Stimulated activated CD4-positive, alpha-beta T cell treated with anti-CD3 and anti-CD28 coated beads, Interleukin-15, amount 100 ng/mL, for 1 hour (primary cell): ENCODE measurements at places on chromosomes 2 and 18.

GRCh38 chr2:59752071-59752470 lies 801.4 kb downstream of the BCL11A start:
- no peak for DNase-seq

DNA sequence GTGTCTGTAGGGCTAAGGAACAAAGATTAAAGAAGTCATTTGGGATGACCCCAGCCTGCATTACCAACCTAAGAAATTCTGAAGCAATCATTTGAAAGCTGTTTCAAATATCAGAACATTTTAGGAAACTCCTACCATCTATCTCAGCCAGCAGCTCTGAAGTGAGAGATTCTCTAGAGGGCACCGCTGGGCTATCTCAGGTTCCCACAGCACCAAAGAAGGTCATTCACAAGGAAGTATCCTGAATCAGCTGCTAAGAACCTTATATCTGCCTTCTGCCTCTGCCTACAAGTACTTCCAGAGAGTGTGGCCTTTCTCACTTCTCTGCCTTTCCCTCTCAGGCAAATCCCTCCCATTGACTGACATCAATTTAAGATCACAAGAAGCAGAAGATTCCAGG lies 13.4 kb upstream of the EVA1A start:
- DNase-seq: no peak

GRCh38 chr2:231666171-231667095 lies 41.9 kb upstream of the PTMA start:
- DNase-seq: no peak

DNA sequence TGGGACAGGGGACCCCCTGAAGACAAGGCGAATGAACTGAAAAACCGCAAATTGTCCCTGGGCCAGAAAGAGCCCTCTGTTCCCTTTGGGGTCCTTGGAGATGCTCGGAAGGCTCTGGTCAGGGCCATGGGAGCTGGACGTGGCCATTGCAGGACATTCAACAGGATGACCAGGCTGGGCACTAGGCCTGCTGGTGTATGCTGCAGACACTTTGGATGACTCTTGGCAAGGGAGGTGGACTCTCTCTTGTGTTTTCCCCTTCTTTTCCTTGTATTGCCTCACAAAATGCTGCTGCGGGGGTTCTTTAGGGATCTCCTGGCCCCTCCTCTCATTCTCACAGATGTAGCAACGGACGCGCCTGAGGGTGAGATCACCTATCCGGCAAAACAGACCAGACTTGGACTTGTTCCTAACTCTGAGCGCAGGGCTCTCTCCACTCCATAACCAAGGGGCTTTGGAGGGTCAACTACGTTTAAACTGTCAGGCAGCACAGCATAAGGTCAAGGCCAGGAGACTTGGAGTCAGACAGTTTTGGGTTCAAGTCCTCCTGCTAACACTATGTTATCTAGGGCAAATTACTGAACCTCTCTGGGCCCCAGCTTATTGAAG lies 41.8 kb upstream of the SH3RF3 start:
- DNase-seq: no peak

DNA sequence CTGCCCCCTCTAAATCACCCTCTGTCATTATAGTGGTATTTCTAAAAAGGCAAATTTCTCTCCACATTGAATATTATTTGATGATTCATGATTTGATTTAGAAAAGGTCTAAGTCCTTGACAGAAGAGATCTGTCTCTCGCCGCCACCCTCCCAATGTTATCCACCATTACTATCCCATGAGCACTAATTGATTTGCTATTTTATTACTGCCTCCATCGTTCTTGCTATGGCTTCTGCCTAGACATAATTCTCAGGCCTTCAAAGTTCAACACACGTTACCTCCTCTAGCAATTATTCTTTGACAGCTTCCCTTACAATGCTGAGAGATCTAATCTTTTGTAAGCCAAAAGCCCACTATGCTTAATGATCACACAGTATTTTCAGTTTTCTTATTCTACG lies 507.0 kb upstream of the CHAC2 start:
- DNase-seq: no peak

- no peak for DNase-seq
These were observed 137.6 kb downstream of the MBD2 start for GRCh38 chr18:54086863-54087262.

DNA sequence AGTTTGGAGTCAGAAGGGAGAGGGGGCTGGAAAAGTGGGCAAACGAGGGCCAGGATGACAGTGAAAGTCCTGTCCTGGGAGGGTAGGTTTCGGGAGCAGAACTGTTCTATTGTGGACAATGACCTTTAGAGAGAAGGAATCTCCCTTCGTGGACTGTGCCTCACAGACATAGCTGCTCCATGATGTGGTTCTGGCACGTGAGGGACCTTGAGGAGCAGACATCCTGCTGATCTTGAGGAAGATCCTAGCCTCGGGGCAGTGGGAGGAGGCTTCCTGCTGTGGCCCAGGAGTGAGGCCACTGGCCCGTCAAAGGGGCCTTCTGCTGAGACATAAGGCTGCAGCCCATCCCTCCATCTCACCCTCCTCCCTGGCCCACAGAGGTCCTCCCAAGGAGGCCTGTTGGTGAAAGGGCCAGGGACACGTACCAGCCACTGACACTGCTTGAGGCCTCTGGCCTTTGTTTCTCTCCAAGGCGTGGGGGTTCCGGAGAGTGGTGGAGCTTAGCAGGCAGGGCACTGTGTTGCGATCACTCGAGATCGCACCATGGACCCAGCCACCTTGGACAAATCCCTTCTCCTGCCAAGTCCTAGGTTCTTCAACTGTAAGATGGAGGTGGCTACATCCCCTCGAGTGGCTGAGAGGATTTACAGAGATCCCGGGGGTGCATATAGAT lies 167.2 kb downstream of the CELF4 start:
- DNase-seq: no peak

GRCh38 chr2:206452750-206453149 lies 9.4 kb downstream of the ADAM23 start:
- no peak for DNase-seq

GRCh38 chr2:55109219-55109891 lies 59.1 kb upstream of the RTN4 start:
- DNase-seq: no peak

GRCh38 chr2:705971-706511 lies 28.8 kb upstream of the TMEM18 start:
- DNase-seq: no peak

DNA sequence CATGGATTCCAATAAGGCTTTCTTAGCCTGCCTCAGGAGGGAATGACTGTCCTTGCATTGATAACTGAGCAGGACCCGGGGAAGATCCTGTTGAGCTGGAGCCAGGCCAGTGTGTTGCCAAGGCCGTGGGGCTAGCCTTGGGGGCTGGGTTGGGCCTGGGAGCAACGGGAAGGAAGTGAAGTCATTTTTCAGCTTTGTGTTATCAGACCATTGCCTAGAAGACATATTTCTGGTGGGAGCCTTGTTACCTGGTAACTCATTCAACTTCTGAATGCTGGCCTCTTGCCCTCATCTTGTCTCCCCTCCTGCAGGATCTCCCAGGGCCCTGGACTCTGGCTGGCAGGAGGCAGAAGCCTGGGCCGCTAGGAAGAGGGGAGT lies 92.7 kb upstream of the MGAT5 start:
- DNase-seq: no peak

- DNase-seq: no peak
These were observed 90.3 kb downstream of the RNF144A start for GRCh38 chr2:7007488-7007845.

- no peak for DNase-seq
These were observed 2.4 kb downstream of the SMAD7 start for GRCh38 chr18:48948112-48949049.

DNA sequence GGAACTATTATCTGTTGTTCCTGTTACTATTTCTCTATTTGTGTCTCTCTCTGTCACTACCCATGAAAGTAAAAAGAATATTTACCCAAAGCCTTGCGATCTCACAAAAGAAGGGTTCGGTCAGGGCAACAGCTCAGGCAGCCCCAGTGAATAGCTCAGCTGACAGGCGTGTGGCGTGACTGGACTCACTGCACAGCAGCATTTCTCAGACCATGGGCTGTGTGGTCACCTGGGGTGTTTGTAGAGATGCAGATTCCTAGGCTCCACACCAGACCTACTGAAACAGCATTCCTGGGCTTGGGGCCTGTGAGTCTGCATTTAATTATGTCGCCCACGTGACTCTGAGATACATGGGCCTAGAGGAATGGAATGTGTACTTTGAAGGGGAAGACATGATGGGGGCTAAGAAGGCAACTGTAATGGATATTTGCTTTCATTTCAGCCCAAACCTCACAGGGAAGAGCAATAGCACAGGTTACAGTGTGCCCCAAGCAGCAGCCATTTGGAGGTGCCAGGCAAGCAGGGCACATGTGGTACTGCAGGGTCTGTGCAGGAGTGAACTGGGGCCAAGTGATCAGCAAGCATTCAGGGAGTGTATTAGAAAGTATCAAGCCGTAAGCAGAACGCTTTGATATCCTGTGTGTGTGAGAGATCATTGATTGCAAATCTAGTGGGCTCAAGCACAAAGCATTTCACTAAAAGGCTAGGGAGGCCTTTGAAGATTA lies 90.4 kb upstream of the RBMS1 start:
- DNase-seq: no peak

DNA sequence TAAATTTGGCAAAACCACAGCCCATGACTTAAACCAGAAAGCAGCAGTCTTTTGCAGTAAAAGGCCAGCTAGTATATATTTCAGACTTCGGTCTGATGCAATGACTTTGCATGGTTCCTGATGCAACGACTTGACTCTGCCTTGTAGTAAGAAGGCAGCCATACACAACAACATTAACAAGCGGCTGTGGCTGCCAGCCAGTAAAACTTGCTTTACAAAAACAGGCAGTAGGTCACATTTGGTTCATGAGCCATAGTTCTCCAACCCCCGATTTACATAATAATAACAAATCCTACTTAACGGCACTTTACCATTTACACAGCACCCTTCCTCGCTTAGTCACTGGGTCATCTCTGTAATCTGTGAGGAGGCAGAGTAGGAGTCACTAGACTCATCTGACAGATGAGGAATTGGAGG lies 410.3 kb downstream of the LRATD1 start:
- no peak for DNase-seq

- no peak for DNase-seq
These were observed 197.7 kb downstream of the MTX2 start for GRCh38 chr2:176466918-176467452.

GRCh38 chr2:182594286-182594685 lies 121.8 kb upstream of the DNAJC10 start:
- no peak for DNase-seq

GRCh38 chr2:167264380-167264779 lies 376.1 kb downstream of the XIRP2 start:
- DNase-seq: no peak

DNA sequence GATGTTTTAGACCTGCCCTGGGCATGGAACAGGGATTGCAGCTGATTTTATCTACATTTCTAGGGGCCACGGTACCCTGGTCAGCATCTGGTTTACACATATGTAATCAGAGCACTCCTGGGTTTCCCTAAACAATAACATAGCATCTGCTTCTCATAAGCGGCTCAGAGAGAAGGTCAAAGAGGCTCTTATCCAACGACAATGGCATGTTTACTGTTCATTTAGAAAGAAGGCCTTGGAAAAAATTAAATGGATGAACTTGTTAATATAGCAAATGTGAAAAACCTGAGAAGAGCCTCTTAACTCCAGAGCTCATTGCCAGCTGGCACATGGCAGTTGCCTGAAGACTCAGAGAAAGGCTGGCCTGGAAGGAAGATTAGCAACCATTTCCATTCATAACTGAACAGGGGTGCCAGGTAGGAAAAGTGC lies 202.8 kb upstream of the THUMPD2 start:
- DNase-seq: no peak

DNA sequence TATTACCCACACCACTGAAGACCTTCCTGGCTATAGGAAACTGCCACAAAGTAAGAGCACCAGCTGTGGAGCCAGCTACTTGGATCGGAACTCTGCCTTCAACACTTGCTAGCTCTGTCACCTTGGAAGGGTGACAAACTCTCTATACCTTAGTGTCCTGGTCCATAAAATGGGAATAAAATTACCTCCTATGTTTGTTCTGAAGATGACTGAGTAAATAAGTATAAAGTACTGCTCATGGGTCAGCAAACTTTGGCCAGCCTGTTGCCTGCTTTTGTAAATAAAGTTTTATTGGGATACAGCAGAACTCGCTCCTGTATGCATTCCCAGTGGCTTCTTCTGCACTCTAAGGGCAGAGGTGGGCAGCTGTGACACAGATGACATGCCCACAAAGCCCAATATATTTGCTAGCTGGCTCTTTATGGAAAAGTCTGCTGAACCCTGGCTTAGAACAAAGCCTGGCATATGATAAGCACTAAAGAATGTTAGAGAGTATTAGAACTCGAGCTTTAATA lies 451.3 kb downstream of the TMEM182 start:
- no peak for DNase-seq

DNA sequence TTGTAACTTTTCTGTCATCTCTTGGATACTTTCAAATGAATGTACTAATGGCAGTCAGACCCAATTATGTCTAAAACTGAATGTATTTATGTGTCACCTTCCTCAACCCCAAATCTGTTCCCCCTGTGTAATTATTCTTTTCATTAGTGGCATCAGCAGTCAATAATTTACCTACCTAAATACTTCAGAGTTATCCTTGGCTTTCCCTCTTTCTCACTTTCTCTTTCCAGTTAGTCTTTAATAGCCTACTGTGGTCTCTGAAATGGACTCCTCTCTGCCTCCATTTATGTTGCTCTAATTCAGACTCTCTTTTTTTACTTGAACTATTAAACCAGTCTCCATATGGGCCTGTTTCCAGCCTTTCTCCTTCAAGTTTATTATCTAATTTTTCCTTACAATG lies 21.0 kb downstream of the C18orf63 start:
- DNase-seq: no peak

GRCh38 chr18:9829397-9829712 lies 56.4 kb upstream of the TXNDC2 start:
- no peak for DNase-seq

DNA sequence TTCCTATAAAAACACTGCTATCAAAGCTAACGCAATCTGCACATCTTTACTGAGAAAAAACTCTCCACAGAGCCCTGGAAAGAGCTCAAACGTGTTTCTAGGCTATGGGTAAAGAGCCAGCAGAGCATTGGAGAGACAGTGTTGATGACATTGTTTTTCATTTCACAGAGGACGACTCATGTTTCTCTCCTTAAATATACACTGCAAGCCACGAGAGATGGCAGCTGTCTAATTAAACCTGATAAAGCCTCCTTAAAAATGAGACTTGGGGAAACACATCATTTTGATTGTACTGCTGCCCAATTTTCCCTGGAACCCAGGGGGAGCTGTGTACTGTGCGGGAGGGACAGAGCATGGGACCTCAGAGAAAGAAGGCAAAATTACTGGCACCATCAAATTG lies 294.3 kb upstream of the SETBP1 start:
- no peak for DNase-seq

GRCh38 chr18:22567794-22568193 lies 150.1 kb upstream of the CTAGE1 start:
- DNase-seq: no peak

- DNase-seq: no peak
These were observed 38.3 kb upstream of the RNU4ATAC start for GRCh38 chr2:121492409-121492808.

GRCh38 chr2:203583701-203584100 lies 48.6 kb upstream of the RAPH1 start:
- no peak for DNase-seq

GRCh38 chr18:22044474-22045220 lies 124.7 kb upstream of the GATA6 start:
- DNase-seq: no peak
